Stimulated activated effector memory CD8-positive, alpha-beta T cell treated with anti-CD3 and anti-CD28 coated beads, Interleukin-12 subunit alpha, Interleukin-12 subunit beta, amount 100 ng/mL, for 72 hours (primary cell): ENCODE measurements at places on chromosomes 1 and 21.
A peak's percentile ranks its signal among the peaks of the same experiment; 100 is the strongest.

- no peak for DNase-seq
Observed at GRCh38 chr1:91507328-91507727, 6.7 kb downstream of the CDC7 start.

- peak; percentile 38 for DNase-seq
Observed at GRCh38 chr1:1943834-1944570, 24.9 kb upstream of the TMEM52 start.

DNA sequence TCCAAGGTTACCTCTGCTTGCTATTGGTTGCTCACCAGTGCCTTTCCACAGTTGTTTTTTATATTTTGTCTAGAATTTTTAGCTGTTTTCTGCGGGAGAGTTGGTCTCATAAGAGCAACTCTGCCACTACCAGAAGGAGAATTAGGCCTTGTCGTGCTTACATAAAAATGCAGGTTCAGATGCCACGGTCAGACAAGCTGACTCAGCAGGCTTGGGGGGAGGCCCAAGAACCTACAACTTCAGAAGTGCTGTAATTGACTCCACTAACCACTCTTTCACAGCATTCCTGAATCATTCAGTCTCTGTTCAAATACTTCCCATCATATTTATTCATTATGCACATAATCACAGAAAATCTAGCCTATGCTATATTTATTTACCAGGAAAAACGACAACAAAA, 23.1 kb upstream of the YRDC start:
- no peak for DNase-seq

DNA sequence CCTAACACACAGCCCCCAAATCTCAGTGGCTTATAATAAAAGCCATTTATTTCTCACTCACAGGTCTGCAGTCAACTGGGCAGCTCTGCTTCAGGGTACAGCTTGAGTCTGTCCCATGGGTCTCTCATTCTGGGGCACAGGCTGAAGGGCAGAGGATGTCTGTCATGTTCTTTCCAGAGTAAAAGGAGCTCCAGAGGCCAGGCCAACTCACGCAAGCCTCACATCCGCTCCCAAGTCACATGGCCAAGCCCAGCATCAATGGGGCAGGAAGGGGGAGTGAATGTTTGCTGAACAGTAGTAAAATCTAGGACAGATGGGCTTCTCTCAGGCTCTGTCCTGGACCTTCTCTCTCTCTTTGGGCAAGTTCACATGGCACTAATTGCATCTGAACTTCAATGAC, 7.1 kb upstream of the SSBP3 start:
- no peak for DNase-seq

DNA sequence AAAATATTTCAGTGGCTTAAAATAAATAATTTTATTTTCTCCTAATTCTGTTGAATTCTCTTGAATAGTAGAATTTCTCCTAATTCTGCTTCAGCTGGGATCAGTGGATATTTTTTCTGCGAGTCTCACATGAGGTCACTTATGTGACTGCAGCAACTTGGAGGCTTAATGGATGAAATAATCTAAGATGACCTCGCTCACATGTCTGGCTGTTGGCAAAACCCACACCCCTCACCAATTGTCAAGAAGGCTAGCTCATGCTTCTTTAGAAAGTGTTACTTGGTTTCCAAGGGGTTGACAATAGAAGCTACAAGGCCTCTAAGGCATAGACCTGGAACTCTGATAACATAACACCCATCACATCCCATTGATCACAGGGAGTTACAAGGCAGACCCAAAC, 156.9 kb upstream of the DPYD start:
- no peak for DNase-seq

GRCh38 chr1:99544328-99544727, 101.6 kb upstream of the PALMD start:
- no peak for DNase-seq

GRCh38 chr1:159831412-159832141, 4.9 kb downstream of the SLAMF8 start:
- DNase-seq: no peak

DNA sequence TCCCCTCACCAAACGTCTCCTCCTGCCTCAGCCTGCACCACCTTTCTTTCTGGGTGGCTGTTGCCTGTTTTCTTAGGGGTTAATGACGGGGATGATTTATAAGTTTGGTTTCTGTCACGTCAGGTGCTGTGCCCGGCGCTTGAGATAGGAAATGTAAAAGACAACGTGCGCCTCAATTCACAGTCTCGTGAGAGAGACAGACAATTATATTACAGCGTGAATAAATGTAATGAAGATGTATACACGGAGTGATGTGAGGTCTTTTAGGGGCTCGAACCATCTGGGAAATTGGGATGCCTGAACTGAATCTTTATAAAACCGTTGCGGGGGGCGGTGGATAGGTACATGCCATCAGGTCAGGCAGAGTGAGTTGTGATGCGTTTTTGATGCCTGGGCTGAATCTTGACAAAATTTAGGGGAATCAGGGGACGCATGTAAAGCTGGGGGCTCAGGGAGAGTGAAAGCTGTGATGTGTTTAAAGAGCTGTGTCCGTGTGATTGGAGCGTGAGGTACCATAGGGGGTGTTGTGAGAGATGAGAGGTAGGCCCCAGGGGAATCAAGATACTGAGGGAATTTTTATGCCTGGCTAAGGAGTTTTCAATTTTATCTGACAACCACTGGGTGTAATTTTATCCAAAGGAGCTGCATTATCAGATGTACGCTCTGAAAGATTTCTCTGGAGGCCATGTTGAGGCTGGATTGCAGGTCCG, 831 bp downstream of the TIPRL start:
- no peak for DNase-seq

DNA sequence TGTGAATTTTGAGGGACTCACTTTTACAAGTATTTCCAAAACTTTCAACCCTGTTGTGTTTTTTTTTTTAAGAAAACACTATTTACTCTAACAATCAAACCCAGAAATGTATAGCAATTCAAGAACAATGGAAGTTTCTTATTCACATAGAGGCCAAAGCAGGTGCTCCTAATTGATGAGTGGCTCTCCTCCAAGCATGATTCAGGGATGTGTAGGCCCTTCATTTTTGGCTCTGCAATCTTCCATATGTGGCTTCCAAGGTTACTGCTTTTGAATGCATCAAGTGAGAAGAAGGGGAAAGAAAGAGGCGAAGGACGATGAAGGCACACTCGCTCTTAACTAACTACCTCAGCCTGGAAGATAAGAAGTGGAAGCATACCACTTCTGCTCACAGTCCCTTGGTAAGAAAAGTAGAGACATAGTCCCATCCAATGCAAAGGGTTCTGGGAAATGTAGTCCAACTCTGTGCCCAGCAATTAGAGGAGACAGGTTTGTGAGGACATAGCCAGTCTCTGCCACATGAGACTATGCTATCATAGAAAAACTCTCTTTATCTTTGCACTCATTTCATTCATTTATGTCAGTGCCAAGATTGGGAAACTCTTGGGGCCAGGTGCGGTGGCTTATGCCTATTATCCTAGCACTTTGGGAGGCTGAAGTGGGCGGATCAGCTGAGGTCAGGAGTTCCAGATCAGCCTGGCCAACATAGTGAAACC, 46.0 kb downstream of the OPTC start:
- DNase-seq: no peak

GRCh38 chr1:22835636-22836319, 125.1 kb downstream of the EPHB2 start:
- DNase-seq: no peak

DNA sequence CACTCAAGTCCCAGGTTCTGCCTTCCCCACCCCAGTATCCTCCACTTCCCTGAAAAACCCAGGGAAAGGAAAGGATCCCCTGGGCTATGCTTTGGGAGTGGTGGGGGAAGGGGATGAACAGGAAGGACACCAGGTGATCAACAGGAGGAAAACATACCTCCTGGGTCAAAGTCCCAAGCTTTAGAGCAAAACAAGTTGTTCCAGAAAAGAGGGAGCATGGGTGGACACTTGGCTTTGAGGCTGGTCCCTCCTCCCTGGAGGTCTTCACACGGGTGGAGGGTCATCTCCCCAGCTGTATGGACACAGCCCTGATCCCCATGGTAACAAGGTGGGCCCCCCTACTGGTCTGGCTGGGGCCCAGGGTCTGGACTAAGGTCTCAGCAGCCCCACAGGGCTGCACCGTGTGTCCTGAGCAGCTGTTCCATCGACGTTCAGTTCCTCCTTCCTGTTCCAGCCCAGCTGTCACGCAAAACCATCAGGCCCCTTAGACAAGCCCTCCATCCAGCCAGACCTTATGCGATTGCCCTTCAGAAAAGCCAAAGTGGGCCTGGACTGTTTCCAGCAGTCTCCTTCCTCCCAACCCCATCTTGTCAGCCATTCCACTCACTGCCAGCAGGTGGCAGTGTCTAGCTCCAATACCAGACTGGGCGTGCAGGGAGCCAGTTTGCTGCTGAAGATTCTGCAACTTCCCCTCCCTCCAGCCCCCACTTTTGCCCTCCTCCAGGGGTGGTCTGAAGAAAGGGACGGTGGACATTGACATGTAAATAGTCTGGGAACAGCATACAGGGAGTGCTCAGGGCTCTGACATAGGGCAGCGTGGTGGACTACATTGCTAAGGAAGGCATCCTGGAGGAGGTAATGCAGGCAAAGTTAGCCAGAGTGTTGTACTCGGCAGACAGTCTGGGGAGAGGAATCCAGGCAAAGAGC, 2.9 kb upstream of the PDZK1IP1 start:
- DNase-seq: peak; percentile 62

- no peak for DNase-seq
Observed at GRCh38 chr1:211928290-211928801, 97.8 kb upstream of the LPGAT1 start.

DNA sequence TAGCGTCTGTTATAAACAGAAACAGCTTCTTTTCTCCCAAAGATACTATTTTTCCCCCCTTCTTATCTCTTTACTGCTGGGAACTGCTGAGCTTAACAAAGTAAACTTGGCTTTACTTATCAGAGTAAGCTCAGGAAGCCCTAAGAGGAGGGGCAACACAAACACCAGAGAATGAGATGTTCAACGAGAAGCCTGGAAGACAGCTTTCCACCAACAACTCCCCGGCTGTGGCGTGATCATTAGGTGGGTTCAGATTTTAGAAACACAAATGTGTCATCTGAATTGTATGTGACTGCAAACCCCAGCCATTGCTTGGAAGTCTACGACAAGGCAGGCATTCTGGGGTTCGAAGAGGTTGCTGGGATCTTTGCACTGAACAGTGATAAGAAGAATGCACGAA, 181.2 kb upstream of the ESRRG start:
- DNase-seq: no peak

- no peak for DNase-seq
Observed at GRCh38 chr21:33317145-33317544, 7.6 kb upstream of the IFNAR1 start.

GRCh38 chr1:186443638-186444037, 17.3 kb downstream of the PDC start:
- no peak for DNase-seq

- DNase-seq: no peak
Observed at GRCh38 chr1:107158496-107158895, 17.7 kb downstream of the NTNG1 start.

DNA sequence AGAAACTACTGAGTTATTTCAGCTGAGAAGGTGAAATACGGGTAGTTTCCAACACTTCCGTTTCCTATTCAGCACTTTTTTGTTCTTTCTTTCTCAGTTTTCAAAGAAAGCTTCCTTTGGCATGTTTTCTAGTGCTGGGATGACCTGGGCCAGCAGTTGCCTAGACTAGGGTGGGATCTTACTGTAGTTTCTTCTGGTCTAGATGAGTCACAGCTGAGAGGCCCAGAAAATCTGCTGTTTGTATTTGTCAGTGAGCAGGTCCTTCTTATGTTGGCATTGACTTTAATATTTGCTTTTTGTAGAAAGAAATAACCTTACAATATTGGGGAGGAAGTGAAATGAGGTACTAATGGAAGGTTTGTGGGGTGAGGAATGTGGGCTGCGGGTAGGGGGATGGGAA, 22.2 kb downstream of the C1orf21 start:
- no peak for DNase-seq

DNA sequence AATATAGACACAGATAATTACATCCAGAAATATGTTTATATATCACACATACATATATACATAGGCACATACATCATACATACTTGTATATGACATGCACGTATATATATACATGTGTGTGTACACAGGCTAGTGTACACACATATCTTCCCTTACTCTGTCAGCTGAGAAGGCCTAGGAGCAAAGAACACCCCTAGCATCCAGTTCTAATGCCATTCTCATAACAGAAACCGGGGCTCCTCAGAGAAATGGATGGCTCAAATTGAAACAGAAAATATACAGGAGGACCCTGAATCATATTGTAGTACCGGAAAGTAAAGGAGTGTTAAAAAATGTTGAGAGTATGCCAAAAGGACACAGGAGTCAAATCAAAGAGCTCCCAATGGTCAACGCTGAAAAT, 19.7 kb upstream of the HYI start:
- no peak for DNase-seq

GRCh38 chr21:36428761-36429432, 43.7 kb downstream of the CHAF1B start:
- no peak for DNase-seq

DNA sequence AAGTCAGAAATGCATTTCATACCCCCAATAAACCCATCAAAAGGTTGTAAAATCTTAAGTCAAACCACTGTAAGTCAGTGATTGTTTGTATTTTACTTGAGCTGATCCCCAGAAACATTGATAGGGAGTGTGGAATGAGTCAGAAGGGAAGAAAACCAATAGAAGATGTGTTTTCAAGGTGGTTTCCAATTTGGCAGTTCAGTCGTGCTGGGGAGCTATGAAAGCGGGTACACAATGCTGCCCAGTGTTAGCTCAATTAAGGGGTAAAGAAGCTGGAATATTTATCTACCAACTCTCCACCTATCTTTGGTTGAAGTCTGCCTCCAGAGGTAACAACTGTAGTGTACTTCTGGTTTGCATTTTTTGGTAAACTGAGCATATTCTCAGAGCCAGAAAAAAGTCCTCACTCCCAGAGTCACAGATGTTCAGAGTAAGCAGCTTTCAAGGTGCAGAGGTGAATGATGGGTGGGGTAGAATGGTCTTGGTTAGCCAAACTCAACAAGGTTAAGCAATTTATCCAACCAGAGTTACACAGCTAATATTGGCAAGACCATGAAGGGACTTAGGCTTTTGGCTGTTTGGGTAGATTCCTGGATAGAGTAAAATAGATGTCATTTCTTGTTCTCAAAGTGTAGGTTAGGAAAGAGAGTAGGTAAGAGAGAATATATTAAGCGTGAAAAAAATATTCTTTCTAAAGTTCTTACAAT, 202.9 kb upstream of the ADGRL2 start:
- no peak for DNase-seq
